GM20000 (cell line): ENCODE measurements at places on chromosomes 1 and 21.
A peak's percentile ranks its signal among the peaks of the same experiment; 100 is the strongest.

DNA sequence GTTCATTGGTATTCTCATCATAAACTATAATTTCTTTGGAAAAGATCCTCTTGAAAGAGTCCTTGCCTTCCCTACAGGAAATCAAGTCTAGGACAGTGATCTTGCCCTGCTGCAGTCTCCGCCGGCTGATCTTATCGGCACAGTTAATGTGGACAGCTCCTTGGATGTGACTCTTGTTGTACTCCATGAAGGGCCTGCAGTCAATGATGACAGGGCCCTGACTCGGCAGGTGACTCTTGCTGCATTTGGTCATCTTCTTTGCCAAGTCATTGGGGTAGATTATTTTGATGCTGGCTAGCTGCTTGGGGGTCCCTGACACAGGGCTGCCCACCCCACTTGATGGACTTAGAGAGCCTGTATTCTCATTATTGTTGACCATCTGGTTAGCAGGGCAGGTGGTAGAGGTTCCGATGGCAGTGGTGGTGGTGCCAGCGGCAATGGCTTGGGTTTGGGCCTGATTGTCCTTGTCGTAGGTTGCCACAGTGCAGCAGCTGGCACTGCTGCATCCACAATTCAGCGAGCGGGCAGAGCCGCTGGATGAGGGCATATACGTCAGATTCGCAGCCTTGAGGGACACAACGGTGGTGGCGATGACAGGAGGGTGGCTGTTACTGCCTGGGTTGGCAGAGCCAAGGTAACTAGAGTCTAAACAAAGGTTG is 2.7 kb downstream of the DUSP10 start:
- DNase-seq: no peak

DNA sequence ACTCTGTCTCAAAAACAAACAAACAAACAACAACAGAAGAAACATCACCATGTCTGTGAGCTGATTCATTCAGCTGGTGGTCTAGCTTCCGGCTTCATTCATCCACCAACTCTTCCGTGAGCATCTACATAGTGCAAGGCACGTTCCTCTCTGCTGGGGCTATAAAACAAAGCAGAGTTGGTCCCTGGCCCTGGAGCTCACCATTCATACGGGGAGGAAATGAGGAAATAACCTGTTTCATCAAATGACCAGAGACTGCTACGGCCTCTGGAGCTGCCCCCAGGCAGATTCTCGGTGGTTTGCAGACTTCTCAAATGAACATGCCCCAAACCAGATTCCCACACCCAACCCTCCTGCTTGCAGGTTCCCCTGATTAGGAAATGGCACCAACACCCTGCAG is 41.0 kb upstream of the ID3 start:
- peak; percentile 58 for DNase-seq

GRCh38 chr21:32256873-32257620 is 21.8 kb downstream of the MIS18A start:
- no peak for DNase-seq

- no peak for DNase-seq
These were observed 17.7 kb upstream of the STX12 start for GRCh38 chr1:27755286-27755685.

DNA sequence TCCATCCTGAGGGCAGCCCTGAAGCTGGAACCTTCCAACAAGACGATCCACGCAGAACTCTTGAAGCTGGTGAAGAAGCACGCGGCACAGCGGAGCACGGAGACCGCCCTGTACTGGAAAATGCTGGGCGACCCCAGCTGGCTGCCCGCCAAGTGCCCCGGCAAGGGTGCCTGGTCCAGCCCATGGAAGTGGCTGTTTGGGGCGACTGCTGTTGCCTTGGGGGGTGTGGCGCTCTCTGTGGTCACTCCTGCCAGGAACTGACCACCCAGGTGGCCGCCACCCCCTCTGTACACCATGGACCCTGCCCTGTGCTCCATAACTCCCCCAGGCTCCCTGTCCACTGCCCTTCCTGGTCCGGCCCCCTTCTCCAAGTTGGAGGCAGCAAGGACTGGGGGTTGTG is 90.8 kb downstream of the PPP1R12B start:
- no peak for DNase-seq

DNA sequence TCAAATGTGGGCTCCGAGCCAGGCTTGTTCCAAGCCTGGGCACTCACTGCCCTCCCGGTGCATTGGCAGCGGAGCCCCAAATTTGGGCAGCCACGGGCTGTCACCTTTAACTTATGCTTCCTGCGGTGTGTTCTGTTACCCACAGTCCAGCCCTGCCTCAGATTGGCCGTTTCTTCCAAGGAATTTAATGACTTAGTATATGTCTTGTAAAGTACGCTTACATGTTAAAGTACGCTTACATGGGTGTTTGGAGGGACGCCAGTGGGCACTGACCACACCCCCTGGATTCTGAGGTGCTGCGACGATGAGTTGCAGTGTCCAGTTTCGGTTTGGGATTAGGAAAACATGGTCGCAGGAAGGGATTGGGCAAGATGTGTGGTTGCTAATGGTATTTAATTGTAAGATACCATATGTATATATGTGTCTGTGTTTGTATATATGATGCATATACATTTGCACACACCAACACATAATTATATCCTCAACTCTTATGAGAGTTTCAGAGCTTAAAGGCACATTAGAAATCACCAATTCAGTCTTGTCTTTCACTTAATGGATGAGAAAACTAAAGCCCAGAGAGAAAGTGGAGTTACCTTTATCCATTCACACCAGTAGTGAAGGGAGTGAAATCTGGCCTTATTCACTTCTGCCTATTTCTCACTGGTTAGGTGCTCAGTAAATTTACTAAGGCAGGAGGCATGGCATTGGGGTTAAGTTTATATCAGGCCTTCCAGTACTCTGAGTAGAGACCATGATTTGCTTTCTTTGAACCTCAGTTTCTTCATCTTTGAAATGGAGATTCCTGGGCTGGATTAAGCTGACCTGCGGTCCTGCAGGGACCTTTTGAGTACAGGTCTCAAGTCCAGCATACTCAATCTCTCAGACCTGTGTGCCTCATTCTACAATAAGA is 1.0 kb downstream of the SMYD2 start:
- no peak for DNase-seq

DNA sequence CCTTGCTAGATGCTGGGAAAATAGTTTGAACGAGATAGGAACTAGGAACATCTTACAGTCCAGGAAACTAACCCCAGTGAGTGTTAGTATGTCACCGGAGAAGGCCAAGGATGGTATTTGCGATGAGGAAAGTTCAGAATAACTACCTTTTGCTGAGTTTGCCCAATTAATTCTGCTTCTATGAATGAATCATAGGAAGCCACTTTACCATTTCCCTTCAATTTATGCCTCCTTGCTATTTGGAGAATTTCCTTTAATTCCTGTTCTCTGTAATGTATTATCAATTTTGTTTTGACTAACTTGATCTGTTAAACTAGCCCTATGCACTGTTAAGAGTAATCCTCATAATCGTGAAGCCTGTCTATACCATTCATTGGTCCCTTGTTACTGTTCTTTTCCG is 40.7 kb upstream of the HLX start:
- DNase-seq: no peak

DNA sequence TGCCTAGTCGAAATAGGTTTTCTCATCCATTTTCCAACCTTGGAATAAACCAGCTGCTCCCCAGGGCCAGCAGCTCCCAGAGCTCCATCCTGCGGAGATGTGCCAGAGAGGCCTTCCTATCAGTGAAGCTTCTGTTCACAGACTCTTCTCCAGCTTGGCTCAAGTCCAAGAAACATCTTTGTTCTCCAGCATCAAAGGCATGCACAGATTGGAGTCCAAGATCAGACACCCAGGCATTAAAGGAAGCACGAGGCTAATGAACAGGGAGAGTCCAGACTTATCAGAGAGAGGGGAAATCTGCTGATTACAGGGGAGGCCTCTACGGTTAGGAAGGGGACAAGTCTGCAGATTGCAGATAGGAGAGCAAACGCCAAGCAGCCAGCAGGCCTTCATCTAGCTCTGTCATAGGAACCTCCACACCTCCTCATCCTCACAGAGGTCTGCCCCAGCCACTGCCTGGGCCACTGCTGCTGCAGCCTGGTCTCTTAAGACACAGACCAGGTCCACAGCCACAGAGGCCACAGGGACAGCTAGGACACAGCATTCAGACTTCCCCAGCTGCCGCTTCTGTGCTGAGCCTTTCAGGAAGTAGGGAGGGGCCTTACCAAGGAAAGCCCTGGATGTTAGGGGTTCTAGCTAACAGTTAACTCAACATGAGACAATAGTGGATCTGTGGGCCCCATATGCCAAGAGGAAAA is 3.4 kb downstream of the PRR9 start:
- DNase-seq: no peak

GRCh38 chr1:63612564-63612963 is 19.4 kb downstream of the PGM1 start:
- DNase-seq: no peak
